NCI-H1048 (cell line): ENCODE measurements at places on chromosomes 4 and X.

DNA sequence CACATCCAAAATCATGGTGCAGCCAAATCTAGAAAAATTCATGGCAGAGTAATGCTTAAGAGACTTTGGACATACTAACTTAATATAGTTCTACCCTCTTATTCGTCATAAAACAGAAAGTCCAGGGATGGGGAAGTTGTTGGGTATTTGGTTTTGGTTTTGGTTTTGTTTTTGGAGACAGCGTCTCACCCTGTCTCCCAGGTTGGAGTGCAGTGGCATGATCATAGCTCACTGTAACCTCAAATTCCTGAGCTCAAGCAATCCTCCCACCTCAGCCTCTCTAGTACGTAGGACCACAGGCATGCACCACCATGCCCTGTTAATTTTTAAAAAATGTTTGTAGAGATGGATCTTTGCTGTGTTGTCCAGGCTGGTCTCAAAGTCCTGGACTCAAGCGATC is 271.8 kb upstream of the TENM3 start:
- no peak for DNase-seq

- no peak for DNase-seq
Observed at GRCh38 chrX:151384807-151385206, 12.2 kb upstream of the VMA21 start.

DNA sequence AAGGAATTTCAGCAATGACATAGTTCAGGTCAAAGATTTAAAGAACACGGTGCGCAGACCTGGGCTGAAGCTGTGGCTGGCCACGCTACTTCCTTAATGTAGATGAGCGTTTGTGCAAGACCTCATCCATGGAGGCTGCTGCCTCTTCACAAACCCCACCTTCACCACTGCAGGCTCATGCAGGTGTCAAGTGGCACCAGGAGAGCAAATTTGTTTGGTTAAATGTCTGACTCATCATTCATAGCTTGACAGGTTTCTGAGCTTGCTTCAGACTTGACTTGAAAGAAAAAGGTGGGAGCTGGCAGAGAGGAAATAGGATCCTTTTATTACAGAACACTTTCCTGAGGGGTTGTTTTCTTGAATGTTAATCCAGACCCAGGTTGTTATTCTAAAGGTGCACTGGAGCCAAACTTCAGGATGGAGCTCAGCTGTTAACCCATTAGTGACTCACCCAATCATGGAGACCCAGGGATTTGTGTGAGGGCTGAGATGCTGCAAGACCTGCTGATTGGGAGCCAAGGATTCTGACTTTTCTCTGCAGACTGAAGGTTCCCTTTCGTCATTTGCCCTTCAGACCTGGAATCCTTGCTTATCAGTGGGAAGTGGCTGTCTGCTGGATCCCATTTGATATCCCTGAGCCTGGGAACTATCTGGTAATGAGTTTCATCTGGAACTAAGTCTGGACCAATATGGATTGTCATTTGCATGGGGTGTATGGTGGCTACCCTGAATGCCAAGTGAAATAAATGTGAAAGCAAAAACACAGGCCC is 315.3 kb downstream of the PTTG2 start:
- no peak for DNase-seq

DNA sequence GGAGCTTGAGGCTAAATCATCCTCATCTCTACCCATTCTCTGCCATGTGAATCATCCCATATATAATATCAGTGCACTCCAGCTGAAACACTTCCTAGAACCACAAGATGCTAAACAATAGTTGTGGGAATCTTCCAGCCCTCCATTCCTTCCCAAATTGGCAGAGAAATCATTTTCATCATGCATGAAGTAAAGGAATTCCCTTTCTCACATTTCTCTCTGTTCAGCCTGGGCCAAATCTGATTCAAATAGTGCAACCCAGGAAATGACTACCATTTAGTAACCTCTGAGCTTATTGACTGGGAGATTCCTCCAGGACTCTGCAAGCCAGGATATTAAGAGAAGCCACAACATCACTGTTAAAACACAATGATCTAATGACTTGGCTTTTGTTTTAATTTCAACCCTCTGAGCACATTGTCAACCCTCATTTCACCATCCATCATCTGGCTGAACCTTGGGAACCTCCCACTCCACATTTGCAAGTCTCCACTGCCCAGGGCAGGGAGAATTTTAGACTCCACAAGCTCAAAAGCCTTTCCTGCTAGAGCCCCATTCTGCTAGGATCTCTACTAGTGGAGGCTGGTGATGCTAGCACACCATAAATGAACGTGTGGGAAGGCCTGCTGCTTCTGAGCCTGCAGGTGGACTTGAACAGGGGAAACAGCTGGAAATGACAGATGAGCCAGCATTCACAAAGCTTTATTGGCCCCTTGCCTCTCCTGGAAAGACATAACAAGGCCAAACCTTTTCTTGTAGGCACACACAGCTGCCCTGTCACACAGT is 133.9 kb downstream of the TET2 start:
- no peak for DNase-seq

DNA sequence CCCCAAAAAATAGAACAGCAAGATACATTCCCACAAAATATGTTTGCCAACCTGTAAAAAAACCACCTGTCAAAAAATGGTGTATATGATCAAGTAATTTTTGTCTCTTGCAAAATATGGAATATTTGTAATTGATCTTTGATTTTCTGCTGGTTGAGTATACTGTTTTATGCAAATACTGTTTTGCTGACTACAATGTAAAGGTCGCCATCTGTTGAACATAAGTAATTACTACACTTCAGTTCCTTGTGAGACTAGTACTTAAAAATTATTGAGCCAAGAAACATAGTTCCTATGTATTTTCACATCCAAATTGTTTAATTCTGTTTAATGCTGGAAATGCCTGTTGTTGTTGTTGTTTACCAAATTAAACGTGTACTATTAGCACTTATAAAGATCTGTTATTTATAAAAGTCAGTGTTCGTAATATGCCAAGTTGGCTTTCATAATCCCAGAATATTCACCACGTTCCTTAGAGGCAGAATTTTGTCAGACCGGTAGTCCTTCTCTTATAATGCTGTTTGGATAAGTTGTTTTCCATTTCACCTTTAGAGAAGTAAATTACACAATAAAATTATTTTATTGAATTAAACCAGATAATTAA is 144.2 kb downstream of the PDLIM5 start:
- no peak for DNase-seq

DNA sequence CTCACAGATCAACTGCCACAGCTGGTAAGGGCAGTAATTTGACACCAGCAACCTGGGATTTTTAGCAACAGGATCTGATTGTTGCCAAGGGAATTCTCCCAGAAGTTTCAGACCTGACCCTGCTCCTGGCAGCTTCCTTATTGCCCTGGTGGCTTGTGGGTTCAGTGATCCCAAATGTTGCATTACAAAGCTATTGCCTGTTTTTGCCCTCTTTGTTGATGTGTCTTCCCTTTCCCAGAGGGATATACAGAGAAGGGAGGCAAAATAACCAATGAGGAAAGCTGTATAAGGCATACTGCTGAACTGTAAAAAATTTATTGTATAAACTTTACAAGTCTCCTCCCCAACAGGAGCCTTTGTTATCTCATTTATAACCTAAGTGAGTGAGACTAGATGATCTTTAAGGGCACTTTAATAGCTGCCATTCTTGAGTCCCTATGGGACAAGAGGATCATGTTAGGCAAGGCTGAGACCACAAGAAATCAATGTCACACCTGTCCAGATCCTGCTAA is 22.2 kb downstream of the VSIG4 start:
- no peak for DNase-seq

GRCh38 chr4:116478343-116478742 is 607.0 kb downstream of the TRAM1L1 start:
- no peak for DNase-seq

GRCh38 chr4:68718447-68719074 is 48.1 kb upstream of the UGT2B15 start:
- no peak for DNase-seq

DNA sequence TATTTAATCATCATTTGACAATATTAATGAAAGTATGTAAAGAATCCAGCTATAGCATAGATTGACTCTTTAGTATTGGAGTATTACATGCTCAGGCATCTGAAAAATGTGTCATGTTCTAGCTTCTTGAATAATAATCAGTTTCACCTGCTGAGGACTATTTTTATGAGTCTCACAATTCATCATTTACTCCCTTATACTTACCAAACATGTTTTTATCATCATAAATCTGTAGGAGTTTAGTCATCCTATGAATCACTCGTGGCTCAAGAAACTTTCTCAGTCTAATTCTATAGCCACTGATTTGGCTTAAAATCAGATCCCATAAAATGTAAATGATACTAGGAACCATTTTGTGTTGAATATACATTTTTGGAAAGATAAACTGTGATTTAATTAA is 1616.1 kb downstream of the C4orf33 start:
- no peak for DNase-seq

DNA sequence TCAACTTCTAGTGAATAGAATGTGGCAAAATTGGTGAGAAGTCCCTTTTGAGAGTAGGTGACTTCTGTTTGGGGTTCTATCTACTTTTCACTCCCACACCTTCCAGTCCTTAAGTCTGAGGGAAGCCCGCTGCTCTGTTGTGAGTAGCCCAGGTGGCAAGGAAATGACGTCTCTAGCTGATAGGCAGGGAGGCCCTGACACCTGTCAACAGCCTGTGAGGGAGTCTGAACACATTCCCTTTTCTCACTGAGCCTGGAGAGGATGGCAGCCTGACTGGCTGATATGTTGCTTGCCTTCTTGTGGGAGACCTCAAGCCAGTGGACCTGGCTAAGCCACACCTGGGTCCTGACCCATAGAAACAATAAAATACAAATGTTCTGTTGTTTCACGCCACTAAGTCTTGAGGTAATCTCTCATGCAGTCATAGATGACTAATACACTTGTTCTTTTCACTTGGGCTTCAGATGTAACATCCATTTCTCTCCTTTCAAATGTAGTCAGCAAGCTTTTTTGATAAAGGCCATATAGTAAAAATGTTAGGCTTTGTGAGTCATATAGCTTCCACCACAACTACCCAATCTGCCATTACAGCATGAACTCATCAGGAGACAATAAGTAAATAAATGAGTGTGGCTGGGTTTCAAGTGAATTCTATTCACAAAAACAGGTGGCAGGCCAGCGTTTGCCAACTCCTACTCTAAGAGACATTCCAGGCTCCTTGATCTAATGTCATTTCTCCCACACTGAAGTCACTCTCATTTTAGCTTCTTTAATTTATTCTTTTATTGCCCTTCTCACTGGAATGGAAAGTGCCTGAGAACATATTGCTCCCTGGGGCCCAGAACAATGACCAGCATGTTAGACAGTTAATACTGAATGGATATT is 265.1 kb upstream of the MAD2L1 start:
- DNase-seq: no peak

DNA sequence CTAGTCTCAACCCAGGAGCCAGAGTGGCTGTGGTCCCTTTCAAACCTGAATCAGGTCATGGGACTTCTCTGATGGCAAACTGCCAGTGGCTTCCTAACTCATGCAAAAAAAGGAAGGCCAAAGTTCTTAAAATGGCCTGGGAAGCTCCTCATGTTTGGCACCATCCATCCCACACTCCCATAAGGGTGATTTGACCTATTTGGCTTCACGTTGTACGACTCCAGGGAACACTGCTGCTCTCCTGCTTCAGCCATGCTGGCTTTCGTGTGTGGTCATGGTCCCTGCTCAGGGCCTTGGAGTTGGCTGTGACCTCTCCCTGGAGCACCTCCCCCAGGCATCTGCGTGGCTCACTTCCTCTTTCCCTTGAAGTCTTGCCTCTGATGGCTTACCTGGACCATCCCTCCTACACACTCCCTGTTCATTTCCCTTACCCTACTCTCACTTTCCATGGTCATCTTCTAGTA is 12.8 kb upstream of the TMSB4X start:
- no peak for DNase-seq

DNA sequence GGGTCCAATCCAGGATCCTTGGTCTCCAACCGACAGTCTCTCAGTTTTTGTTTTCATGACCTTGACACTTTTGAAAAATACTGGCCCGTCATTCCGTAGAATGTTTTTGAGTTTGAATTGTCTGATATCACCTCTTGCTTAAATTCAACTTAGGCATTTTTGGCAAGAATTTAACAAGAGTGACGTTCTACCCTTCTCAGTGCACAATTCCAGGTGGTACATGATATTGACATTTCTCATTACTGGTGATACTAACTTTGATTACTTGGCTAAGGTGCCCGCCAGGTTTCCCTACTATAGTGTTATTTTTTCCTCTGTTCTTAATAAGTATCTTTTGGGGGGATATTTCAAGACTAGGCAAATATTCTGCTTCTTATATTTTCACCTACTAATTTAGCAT is 215.1 kb downstream of the NR3C2 start:
- DNase-seq: no peak

DNA sequence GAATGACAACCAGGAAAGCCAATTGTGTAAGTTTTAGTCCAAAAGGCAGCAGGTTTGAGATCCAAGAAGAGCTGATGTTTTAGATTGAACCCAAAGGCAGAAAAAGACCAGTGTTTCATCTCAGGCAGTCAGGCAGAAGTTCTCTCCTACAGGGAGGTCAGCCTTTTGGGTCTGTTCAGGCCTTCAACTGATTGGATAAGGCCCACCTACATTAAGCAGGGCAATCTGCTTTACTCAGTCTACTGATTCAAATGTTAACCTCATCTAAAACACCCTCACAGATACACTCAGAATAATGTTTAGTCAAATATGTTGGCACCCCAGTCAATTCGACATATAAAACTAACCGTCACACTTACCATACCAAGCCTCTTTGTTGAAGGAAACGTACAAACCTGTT is 134.2 kb upstream of the NEIL3 start:
- DNase-seq: no peak

- DNase-seq: no peak
Observed at GRCh38 chr4:76600447-76600846, 165.4 kb downstream of the SHROOM3 start.

GRCh38 chrX:39115166-39115565 is 313.9 kb downstream of the MID1IP1 start:
- DNase-seq: no peak

GRCh38 chr4:53928825-53929224 is 135.6 kb downstream of the CHIC2 start:
- no peak for DNase-seq

- no peak for DNase-seq
Observed at GRCh38 chrX:145825896-145826295, 8.3 kb downstream of the SLITRK2 start.

DNA sequence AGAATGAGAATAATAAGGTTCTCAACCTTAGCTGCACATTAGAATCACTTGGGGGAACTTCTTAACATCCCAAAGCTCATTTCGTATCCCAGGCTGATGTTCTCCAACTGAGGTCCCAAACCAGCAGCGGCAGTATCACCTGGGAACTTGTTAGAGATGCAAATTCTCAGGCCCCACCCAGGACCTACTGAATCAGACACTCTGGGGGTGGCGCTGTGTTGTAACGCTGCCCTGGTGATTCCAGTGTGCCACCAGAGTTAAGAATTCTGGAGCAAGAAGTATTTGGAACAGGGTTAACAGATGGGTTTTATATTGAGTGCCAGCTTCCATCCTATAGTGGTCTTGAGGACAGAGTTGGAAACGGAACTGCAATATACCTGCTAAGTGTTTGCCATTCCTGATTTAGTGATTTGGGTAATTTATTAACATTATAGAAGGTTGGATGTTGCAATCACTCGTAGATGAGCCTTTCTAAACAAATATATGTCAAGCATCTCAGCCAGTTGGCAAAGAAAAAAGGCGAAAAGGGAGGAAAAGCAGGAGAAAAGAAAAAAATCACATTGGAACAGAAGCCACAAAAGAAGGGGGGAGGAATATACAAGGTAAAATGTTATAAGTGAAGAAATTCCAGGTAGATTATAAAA is 141.0 kb downstream of the ARX start:
- no peak for DNase-seq

- DNase-seq: no peak
Observed at GRCh38 chr4:114782415-114783214, 184.0 kb downstream of the UGT8 start.

- DNase-seq: no peak
Observed at GRCh38 chr4:138935-139334, 14.6 kb downstream of the ZNF718 start.
